ENCODE measurements at places on chromosomes 11 and 22. TPM values are rescaled to one million over a fixed set of nuclear protein-coding genes. Genes with fewer than 3 reads are reported as not detected.

SCGB2A2 gene
- not detected for total RNA-seq

P2RX3 gene
- 0.29 TPM for total RNA-seq

CCS gene
- 35.2 TPM for total RNA-seq

LTO1 gene
- 21.0 TPM for total RNA-seq

RASL10A gene
- 1.4 TPM for total RNA-seq

ADM2 gene
- total RNA-seq, result 8.0 TPM

ARHGEF12 gene
- 31.2 TPM for total RNA-seq

MRGPRX3 gene
- total RNA-seq, result not detected

ADORA2A gene
- total RNA-seq, result 7.1 TPM

OTOG gene
- total RNA-seq, result 2.4 TPM

NAALADL1 gene
- total RNA-seq, result 8.1 TPM

CHRM4 gene
- 1.1 TPM for total RNA-seq

LRRC56 gene
- 2.1 TPM for total RNA-seq

ANGPTL5 gene
- not detected for total RNA-seq

SCO2 gene
- not detected for total RNA-seq
